ENCODE measurements at places on chromosomes 6 and 20. TPM values are rescaled to one million over a fixed set of nuclear protein-coding genes. Genes with fewer than 3 reads are reported as not detected.

Gene CALHM6
- total RNA-seq, result 0.29 TPM

Gene TSPO2
- total RNA-seq, result not detected

Gene MARCKS
- 104 TPM for total RNA-seq

Gene STMND1
- not detected for total RNA-seq

Gene FITM2
- 9.6 TPM for total RNA-seq

Gene TSHZ2
- under 0.01 TPM for total RNA-seq

Gene MCHR2
- total RNA-seq, result not detected

Gene SSTR4
- total RNA-seq, result not detected

Gene DDX39B
- 546 TPM for total RNA-seq

Gene TNNC2
- 0.66 TPM for total RNA-seq

Gene DEFB123
- total RNA-seq, result not detected

Gene IL17F
- not detected for total RNA-seq

Gene SRC
- total RNA-seq, result 21.9 TPM

Gene C6orf58
- not detected for total RNA-seq

Gene ID4
- 1.5 TPM for total RNA-seq

Gene CUL9
- 27.6 TPM for total RNA-seq

Gene GJA10
- total RNA-seq, result not detected

Gene POM121L2
- not detected for total RNA-seq
